ENCODE measurements at places on chromosomes 4 and X.

- no peak for DNase-seq
Measured at GRCh38 chrX:45070116-45071007, 130.3 kb downstream of the DIPK2B start.

GRCh38 chr4:121238461-121238860 is 74.3 kb upstream of the TNIP3 start:
- no peak for DNase-seq

- DNase-seq = no peak
Measured at GRCh38 chr4:121189326-121190215, 25.4 kb upstream of the TNIP3 start.

- DNase-seq = no peak
Measured at GRCh38 chr4:182648766-182649165, 268.4 kb downstream of the DCTD start.

DNA sequence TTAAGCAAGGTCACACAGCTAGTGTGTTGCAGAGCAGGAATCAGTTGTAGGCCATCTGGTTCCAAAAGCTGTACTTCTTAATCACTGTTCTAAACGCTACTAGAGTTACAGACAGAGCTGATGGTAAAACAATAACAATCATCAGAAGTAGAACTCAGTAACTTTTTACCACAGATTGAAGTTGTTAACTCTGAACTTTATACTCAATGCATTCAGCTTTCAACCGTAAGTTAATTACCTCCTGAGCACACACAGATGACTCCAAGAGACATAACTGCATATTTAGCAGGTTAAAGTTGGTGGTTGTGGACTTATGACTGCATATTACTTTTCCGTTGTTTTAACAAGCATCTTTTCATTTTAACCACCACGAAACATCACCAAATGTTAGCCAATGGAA is 127.3 kb downstream of the PRSS12 start:
- no peak for DNase-seq

DNA sequence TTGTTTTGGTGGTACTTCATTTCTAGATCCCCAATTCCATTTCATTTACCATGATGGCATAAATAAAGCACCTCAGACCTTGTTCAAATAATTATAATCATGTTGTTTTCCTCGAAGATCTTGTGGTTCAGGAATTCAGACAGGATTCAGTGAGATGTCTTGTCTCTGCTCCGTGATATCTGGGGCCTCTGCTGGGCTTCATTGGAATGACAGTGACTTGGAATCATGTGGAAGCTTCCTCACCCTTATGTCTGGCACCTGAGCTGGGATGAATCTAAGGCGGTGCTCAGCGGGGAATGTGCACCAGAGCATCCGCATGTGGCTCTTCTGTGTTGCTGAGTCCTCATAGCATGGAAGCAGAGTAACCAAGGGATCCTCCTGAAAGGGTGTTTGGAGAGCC is 132.2 kb downstream of the VEGFC start:
- DNase-seq = no peak

- DNase-seq = peak; percentile 84
Measured at GRCh38 chr4:155442267-155443105, 65.7 kb upstream of the MAP9 start.

DNA sequence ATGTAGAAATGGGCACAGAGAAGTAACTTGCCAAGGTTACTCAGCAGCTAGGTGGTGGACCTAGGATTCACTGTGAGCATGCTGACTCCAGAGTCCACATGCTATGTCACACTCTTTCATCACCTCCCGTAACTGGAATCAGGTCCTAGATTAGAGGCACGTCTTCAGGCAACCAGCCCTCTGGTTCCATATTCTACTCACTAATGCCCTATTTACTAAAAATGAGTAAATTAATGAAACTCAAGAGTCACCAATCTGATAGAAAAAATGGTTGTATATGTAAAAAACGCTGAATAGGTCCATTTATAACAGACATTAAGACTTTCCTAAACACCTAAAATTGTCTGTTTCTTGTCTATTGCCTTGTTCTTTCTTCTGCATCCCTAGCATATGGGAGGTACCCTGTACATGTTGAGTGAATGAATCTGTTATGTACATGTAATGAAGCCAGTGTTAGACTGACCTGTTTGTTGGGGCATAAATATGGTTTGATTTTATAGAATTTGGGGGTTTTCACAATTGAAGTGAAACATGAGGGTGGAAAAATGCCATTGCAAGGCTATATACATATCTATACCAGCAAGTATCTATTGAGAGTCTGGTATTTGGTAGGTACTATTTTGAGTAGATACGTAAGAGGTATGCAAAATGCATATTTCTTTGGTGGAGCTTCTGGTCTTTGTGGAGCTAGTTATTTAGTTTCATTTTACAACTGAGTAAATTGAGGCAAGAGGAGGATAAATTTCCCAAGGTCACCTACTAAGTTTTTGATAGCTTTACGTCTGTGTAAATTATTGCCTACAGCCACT is 7.5 kb upstream of the RUFY3 start:
- no peak for DNase-seq

- no peak for DNase-seq
Measured at GRCh38 chr4:113971706-113972360, 7.6 kb downstream of the ARSJ start.

- DNase-seq = no peak
Measured at GRCh38 chr4:183422962-183423631, 21.3 kb upstream of the CDKN2AIP start.

- no peak for DNase-seq
Measured at GRCh38 chrX:151228935-151229334, 52.6 kb downstream of the GPR50 start.

DNA sequence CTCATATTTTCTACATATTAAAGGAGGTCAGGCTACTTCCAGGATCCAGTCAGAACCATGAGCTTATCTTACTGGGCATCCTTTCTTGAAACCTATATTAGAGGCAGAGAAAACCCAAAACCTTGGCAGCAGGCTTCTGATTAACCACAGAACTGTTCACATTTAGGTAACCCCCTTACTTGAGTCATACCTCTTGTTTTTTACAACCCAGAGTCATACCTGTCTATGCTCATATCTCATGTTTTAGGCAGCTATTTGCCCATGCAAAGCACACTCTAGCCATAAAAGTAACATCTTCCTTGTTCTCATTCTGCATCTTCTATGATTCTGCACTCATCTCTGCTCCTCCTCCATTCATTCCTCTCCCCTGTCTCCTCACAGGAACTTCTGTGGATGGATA is 138.0 kb upstream of the SMIM31 start:
- DNase-seq = no peak

DNA sequence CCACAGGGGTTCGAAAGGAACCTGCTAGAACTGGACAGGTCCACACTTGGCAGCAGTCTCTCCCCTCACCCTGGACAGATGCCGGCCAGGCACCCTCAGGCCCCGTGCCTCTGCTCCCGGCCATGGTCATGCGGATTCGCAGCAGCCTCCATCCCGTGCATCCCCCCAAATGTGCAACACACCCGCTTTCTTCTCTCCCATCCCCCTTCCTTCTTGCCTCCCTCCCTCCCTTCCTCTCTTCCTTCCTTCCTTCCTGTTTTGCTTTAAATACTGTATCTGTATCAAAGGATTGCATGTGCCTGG is 35.0 kb upstream of the HMX1 start:
- peak; percentile 11 for DNase-seq

- DNase-seq = no peak
Measured at GRCh38 chr4:142719854-142720541, 126.1 kb downstream of the INPP4B start.

DNA sequence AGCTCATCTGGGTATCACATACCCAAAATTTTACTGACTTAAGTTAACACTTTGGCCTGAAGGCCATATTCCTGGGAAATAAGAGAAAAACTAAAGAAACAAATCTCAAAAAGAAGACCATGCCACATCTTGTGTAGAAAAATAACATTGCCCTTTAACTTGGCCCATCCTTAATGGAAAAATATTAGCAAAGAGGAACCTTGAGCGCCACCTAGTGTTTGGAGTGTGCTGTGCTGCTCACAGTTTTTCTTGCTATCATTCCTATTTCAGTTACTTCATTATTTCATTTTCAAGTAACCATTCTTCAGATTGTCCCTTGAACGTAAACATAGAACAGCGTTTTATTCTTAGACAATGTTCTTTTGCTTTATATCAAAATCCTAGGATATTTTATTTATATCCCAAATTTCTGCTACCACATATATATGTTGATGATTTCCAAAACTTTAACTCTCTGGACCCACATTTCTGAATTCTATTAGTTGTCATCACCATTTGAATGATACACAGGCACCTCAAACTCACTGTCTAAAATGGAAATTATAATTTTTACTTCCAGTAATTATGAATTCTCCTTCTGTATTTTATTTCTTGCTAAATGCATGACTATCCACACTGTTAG is 999.0 kb upstream of the ADGRL3 start:
- peak; percentile 31 for DNase-seq

DNA sequence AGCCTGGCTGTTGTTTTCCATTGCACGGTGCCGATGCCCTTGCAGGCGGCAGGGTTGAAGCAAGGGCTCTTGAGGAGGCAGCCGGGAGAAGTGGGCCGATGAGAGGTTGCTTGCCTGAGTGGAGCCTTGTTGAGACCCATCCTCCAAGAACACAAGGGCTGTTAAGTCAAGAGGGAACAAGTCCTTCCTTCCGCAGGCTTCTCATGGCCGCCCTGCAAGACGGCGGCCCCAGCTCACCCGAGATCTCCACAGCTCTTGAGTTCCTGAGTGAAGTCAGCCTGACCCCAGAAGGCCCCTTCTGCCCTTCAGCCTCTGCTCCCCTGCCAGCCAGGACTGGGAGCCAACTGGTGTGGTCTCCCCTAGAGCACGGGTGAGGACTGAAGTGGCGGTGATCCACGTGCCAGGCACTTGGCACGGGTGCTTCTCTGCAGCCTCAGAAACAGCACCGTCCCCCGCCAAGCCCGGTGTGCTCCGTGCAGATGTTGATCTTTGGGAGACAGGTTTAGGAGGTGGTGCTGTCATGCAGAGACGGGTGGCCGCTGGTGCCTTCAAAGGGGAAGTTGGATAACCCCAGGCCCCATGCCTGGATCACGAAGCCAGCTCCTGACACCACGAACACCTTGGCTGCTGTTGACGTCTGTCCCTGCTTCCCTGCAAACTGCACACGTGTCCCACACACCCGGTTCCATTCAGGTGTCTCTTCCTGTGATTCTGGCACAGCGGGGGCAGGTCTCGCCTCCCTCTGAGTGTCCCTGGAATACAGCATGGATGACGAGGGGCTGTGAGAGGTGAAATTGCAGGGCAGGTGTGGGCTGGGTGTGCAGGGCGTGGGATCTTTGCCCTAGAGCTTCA is 164.4 kb upstream of the PSAPL1 start:
- DNase-seq = no peak

- DNase-seq = no peak
Measured at GRCh38 chrX:37959212-37960021, 46.9 kb upstream of the SYTL5 start.

DNA sequence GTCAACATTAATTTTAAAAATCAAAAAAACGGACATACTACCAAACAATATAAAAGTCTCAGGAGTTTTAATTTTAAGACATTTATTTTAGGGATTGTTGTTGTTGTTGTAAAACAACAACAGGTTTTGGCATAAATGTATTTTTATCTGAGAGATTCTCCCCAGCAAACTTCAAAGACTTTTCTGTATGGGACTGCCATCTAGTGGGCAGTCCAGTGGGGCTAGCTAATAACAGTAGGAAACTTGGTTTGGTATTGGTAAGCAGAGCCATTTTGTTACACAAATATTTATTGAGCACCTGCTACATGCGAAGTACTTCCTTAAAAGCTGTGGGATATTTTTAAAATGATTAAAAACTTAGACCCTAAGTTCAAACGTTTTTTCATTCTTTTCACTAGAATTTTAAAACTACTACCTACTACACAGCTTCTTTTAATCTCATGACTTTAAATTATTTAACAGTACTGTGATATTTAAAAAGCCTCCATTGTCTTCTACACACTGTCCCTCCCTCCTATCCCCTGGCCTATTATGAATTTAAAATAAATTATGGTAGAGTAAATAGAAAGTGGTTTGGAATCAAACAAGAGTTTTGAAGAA is 1028.4 kb upstream of the INTU start:
- DNase-seq = peak; percentile 41

- no peak for DNase-seq
Measured at GRCh38 chr4:126599746-126600145, 1033.0 kb upstream of the INTU start.

DNA sequence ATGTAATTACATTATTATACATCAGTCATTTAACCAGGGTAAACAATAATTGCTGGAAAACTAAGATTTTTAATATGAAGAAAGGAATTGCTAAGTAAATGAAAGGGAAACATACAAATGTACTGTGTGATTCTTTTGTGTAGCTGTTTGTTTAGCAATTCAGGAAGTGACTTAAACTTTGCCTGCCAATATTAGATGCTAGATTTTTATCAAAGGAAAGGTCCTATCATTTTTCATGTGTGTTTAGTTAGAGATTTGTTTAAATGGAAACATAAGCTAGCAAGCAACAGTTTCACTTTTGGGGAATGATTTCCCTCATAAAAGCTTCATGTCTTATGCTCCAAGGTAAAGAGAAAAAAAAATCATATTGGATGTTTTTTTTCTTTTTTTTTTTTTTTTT is 95.1 kb upstream of the LIMCH1 start:
- no peak for DNase-seq

DNA sequence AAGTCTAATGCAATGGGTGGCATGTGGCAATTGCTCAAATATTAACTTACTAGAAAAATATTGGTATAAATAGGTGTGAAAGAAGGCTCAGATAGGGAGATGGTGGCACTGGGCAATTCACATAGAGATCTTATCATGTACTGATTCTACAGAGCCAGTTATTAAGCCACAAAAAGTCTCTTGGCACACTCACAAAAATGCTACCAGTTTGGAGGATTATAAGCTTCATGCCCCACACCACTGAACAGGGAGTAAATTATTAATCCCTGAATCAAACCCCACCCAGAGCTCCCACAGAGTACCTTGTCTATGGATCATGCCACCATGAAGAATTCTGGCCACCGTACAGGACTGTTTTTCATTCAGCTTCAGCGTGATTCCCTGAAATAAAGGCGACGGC is 13.8 kb downstream of the MPP1 start:
- no peak for DNase-seq

- DNase-seq = peak; percentile 43
Measured at GRCh38 chrX:14616836-14617235, 87.5 kb downstream of the GLRA2 start.

DNA sequence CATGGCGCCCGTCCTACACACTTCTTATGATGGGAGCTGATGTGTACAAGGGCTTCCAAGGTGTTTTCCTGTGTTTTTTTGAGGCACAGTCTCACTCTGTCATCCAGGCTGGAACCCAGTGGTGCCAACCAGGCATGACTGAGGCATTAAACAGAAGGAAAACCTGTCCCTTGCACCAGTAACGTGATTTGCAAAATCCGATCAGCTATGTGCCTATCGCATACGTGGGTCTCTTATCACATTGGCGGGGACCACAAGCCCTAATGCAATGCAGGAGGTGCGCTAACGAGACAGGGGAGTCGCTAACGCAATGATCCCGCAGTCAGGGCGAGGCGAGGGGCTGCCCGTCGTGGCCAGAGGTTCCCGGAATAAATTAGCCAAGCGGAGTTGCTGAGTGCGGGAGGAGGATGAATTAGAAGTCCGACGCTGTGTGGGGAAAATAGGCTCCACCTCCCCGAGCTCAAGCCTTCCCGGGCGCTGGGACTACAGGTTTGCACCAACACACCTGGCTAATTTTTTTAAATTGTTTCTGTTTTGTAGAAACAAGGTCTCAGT is 162.7 kb downstream of the SHOX start:
- no peak for DNase-seq

All from right hindlimb (tissue), 1 donor.